ENCODE measurements at places on chromosomes 16 and 17.
A peak's percentile ranks its signal among the peaks of the same experiment; 100 is the strongest.

DNA sequence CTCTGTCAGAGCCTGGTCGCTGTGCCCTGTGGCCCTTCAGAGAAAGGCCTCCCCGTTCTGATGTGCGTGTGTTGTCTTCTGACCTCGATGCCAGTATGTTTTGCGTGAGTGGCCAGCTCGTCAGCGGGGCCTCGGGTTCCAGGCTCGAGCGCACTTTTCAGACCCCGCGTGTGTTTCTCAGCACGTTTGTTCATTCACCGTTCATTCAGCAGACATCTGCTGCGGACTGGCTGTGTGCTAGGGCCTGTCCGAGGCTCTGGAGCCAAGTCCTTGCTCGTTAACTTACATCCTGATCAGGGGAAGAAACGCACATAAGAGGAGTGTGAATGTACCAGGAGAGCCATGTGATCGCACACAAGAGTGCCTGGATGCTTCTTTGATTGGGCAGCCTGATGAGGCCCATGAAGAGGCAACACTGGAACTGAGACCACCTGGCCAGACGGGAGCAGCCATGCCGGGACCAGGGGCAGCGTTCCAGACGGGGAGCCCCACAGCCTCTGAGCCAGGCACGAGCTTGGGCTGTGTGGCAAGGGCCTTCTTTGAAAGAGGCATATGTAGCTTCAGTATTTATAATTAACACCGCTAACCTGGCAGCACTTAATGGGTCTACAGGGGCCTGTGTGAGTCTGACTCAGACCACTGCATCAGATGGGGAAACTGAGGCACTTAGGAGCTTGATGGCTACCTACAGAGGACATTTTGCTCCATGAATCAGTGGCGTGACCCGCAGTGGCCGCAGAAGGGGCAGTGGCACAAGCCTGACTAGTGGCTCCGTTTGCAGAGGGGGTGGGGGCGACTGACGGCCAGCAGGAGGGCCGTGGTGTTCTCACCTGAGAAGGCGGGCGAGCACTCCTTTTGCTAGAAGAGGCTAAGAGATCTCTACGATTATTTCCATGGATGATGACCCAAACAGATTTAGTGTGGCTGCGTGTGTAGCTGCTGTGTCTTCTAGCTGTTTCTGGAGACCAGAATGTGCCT lies 187.9 kb upstream of the CHMP6 start:
- no peak for DNase-seq

DNA sequence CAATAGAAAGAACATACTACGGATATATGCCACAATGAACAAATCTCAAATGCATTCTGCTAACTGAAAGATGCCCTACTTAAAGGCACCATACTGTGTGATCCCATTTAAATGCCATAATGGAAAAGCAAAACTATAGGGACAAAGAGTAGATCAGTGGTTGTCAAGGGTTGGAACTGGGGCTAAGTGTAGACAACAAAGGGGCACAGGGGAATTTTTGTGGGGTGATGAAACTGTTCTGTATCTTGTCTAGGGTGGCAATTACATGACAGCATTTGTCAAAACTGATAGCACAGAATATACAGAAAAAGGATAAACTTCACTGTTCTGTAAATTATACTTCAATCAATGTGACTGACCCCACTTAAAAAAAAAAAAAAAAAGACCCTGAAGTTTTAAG lies 17.7 kb downstream of the GFOD2 start:
- no peak for DNase-seq

DNA sequence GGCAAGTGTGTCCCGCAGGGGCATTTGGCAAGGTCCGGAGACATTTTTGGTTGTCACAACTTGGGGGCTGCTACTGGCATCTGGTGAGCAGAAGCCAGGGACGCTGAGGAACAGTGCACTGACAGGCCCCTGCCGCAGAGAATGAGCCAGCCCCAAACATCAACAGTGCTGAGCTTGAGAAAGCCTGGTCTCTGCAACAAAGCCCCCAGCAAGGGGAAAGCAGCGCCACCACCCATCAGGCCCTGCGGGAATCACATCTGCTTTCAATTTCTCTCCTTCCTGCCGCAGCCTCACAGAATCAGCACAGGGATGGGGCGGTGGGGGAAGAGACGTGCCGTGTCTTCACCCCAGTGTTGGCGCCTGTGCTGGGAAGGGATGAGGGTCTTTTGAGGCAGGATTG lies 14.8 kb upstream of the PRPSAP1 start:
- no peak for DNase-seq

DNA sequence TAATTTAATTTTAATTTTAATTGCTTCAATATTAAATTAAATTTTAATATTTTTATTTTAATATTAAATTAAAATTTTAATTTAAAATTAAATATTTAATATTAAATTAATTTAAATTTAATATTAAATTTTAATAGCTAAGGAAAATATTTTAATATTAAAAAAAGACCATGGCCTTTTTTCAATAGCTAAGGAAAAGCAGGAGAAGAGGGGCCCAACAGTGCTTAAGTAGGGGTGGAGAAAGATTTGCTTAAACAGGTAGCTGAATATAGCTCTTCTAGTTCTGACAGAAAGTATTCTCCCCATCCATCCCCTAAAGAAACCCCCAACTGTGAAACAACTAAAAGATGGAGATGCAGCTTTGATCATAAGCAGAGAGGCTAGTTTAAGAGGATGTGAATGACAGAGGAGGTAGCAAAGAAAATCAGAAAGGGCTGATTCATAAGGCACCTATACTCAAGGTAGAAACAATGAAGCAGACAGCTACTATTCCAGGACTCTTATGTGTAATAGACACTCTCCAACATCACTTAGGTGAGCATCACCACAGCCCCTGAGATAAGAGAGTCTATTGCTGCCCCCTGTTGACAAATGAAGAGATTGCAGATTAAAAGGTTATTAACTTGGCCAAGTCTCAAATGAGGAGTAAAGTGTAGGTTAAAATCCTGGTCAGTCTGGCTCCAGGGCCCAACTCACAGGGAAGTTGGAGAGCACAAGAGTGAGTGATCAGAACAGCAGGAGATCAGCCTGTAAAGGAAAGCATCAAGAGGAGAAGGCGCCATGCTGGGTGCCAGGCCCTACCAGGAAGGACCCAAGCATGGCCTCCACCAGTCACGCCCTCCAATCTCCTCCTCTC lies 7.8 kb upstream of the RNASEK start:
- no peak for DNase-seq

DNA sequence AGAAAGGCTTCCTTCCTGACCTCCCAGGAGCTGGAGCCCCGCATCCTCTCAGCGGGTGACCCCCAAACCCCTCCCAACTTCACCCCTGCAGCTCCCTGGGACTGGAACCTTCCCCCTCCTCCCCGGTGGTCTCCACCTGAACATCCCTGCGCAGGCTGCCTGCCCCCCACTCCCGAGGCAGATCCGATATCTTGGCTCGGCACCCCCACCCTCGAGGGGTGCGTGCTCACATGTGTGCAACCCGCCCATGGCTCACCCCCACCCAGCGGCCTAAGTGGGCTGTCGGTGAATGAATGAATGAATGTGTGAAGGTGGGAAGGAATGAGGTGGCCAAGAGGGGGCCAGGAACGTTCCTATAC lies 39.7 kb downstream of the SLC7A5 start:
- no peak for DNase-seq

DNA sequence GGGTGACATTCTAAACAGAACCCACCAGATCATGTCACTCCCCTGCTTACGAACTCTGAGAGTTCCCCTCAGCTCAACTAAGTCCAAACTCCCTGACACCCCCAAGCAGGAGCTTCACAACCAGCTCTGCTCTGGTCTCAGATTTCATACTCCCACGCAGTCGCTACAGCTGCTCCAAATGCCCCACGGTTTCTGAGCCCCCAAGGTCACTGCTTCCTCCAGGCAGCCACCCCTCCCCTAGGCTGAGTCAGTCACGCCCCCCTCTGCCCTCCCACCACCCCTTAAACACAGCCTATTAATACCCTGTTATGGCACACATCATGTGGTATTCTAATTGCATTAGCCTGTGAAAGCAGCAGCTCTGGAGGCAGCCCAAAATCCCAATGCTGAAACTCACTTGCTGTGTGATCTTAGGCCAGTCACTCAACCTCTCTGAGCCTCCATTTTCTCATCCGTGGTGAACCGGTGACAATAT lies 51.5 kb downstream of the GSG1L start:
- no peak for DNase-seq

DNA sequence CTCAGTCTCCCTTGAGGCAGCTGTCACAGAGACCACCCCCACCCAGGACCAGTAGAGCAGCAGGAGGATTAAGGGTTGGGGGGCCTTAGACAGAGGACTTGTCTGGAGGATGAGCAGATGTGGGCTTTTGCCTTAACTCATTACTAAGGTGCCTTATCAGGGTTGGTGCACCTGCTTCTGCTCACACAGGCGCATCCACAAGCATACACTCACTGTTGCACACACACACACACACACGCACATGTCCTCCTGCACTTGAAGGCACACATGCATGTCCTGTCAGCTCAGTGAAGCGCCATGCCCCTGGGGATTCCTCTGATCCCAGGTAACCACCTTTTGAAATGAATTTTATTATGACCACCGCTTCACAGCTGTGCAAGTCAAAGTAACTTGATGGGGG lies 1.2 kb downstream of the GFAP start:
- no peak for DNase-seq

- no peak for DNase-seq
Observed at GRCh38 chr16:83117810-83118209, 491.0 kb downstream of the CDH13 start.

- no peak for DNase-seq
Observed at GRCh38 chr17:47243737-47244598, 9.7 kb upstream of the ITGB3 start.

GRCh38 chr17:66836063-66837005 lies 1.4 kb downstream of the CACNG5 start:
- no peak for DNase-seq

DNA sequence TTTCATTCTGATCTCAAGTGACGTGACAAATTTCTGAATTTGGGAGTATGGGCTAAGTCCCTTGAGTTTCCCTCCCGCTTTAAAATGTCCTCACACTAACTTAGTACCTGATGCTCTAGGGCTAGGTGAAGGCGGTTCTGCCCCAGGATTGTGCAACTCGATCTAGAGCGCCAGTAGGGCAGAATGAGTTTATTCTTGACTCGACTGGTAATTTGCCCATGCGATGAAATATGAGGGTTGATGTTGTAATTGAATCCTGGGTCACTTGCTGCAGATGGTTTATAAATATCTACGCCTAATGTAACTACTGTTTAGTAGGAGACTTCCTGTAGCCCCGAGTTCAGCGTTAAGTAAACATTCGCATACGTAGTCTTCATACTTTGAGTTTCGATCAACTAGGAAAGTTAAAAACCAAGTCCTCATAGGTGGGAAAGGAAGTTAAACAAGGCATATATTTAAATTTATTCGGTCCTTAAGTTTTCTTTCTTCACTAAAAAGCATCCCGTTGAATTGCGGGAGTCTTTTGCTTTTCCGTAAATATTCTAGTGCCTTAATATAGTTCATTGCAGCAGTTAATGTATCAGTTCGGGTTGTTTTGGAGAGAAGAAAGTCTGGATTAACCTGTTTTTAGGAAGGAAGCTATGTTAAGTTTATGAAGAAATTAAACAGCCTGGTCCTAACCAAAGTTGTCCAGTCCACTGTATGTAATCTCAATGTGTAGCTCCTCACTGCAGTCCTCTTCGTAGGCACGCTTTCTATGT lies 1.6 kb downstream of the CTCF start:
- DNase-seq, result peak; percentile 66

DNA sequence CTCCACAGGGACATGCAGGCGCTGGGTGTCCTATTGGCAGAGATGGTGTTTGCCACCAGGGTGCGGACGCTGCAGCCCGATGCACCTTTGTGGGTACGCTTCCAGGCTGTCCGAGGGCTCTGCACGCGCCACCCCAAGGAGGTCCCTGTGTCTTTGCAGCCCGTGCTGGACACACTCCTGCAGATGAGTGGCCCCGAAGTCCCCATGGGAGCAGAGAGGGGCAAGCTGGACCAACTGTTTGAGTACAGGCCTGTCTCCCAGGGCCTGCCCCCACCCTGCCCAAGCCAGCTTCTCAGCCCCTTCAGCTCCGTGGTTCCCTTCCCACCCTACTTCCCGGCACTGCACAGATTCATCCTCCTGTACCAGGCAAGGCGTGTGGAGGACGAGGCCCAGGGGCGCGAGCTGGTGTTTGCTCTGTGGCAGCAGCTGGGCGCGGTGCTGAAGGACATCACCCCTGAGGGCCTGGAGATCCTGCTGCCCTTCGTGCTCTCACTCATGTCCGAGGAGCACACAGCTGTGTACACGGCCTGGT lies 2.8 kb downstream of the WDR81 start:
- DNase-seq, result no peak

DNA sequence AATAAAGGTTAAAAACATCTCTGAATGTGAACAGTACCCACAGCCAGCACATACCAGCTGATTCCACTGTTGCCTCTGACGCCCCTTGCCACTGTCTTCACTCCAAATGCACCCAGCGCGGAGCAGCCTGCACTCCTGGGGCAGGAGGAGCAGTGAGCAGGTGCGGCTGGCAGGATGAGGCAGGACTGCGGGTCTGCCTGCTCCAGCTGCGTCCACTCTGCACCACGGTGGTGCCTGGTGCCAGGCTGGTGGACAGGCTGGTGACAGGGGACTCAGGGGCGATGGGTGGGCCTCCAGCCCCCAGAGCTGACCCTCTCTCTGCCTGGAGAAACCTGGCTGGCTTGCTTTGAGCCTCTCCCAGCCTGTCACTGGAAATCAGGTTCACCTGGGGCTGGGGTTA lies 9.4 kb downstream of the RAB40B start:
- no peak for DNase-seq

DNA sequence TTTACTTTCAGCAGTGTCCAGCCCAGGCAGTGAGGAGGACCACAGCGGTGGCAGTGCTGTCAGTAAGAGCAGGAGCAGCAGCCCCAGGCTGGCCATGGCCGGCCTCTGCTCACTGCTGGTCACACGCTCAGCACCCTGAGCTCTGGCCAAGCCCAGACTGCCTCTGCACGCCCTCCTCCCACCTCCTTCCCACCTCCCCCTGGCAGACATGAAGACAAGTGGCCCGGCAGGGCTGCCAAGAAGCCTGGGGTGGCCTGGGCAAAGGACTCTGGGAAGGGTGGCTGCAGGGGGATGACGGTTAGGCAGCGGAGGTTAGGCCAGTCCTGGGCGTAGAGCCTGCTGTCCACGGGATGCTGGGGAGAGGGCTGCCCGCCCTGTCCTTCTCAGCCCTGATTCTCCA lies at the start of gene C16orf89:
Gene C16orf89, minus strand, starts transcription at position 144 of the 400 bp plus-strand sequence. Its CDS starts 48 bp downstream, at position 96.
- no peak for DNase-seq

GRCh38 chr16:20099375-20099774 lies 25.7 kb upstream of the GPR139 start:
- no peak for DNase-seq

- DNase-seq, result no peak
Observed at GRCh38 chr17:60508384-60508980, 17.6 kb downstream of the APPBP2 start.

DNA sequence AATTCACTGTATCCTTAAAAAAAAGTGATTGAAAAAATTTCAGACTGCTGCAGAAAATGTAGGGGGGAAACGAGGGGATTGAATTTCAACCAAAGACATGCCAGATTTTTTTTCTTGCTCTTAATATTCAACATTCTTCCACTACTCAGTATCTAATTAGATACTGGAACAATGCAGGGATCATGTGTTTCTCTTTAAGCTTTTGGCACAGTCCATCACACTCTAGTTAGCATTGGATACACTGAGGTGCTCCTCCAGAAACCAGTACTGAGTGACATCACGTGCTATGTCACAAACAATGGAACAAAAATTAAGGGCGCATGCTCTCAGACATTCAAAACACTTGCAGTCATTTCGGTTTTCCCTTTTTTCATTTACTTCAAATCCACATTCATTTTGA lies 298.6 kb upstream of the PSMD7 start:
- DNase-seq, result no peak

Data from AG09319 (cell line).